ENCODE measurements at places on chromosomes 2 and 18.

GRCh38 chr2:170660409-170660808 is 54.7 kb upstream of the SP5 start:
- DNase-seq, result no peak

DNA sequence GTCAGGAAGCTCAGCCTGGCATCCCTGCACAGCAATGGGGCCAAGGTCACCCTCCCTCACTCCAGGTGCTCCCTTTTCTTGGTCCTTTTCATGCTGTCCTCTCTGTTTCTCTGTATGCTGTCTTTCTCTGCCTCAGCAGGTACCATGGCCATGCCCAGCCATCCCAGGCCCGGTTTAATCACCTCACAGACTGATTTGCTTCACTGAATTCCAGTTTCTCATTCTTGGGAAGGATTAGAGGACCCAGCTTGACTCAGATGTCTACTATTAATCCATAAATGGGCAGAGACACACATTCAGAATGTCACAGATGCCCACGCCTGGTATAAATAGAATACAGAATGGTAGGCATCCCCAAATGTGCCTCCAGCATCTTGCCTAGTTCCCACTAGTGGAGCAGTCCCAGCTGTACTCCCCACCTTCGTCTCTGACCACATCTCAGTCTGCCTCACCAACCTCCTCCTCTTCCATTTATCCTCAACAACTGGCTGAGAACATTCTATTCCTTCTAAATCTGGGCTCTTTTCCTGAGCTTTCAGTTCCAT is 14.2 kb upstream of the L3MBTL4 start:
- DNase-seq, result no peak

- DNase-seq, result no peak
Measured at GRCh38 chr2:105166688-105167087, 74.9 kb upstream of the GPR45 start.

GRCh38 chr2:173708806-173709205 is 256.4 kb downstream of the SP3 start:
- DNase-seq, result no peak

- DNase-seq, result no peak
Measured at GRCh38 chr2:175811971-175812370, 190.1 kb downstream of the LNPK start.

- DNase-seq, result no peak
Measured at GRCh38 chr2:199130501-199130900, 327.2 kb downstream of the SATB2 start.

GRCh38 chr2:21008014-21008789 is 35.7 kb downstream of the APOB start:
- DNase-seq, result no peak

- peak; percentile 16 for DNase-seq
Measured at GRCh38 chr2:171957061-171957460, 34.8 kb downstream of the HAT1 start.

- no peak for DNase-seq
Measured at GRCh38 chr18:10497206-10497749, 28.5 kb upstream of the NAPG start.

DNA sequence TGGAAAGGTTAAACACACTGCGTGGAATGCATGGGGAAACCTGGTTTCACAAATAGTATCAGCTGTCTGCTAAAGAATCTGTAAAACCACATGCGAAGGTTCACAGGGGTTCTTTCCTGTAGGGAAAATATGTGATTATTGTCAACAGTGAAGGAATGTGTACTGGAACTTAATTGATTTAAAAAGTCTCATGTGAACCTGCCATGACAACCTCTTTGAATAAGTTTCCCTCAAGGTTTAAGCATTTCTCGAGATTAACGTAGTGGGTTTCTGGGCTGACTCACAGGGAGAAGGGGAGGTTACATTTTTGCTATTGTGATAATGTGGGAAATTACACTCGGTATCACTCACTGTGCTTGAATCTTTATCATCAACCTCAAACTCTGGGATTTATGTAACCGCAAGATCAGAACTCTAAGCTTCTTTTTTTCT is 28.2 kb upstream of the IL1R1 start:
- no peak for DNase-seq

DNA sequence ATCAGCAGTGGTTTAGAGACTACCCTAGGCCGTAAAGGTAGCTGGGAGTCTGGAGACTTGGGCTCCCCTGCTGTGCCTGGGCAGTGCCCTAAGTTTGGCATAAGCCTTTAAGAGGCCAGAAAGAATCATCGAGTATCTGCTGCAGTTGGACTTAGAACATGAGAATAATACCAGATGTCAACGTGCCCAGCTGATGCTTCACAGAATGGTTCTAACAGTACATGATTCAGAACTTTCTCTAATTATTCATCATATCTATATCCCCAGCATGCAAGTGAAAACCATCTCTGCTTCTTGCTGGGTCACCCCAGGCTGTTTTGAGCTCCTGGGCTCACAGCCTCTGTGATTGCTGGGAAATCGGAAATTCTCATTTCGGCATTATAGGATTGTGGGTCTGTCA is 118.1 kb downstream of the NCK2 start:
- no peak for DNase-seq

- peak; percentile 53 for DNase-seq
Measured at GRCh38 chr2:225512876-225513540, 113.5 kb downstream of the NYAP2 start.

- DNase-seq, result no peak
Measured at GRCh38 chr2:64607381-64608304, 46.1 kb downstream of the SERTAD2 start.

DNA sequence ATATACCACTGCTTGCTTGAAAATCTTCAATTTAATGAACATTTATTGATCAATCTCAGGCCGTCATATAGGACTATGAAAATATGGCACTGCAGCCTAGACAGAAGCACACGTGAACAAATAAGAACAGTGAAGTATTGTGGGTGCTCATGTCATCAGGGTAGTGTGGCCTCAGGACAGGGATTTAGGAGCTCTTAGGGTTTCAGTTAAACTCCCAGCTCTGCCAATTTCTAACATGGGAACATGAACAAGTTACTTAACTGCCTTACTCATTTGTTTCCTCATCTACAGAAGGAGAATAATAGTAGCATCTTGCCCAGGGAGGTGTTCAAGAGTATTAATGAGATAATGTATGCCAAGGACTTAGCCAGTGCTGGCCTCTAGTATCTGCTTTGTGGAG is 146.0 kb upstream of the MAP3K20 start:
- DNase-seq, result no peak

GRCh38 chr2:100580367-100581276 is 17.8 kb downstream of the PDCL3 start:
- no peak for DNase-seq

DNA sequence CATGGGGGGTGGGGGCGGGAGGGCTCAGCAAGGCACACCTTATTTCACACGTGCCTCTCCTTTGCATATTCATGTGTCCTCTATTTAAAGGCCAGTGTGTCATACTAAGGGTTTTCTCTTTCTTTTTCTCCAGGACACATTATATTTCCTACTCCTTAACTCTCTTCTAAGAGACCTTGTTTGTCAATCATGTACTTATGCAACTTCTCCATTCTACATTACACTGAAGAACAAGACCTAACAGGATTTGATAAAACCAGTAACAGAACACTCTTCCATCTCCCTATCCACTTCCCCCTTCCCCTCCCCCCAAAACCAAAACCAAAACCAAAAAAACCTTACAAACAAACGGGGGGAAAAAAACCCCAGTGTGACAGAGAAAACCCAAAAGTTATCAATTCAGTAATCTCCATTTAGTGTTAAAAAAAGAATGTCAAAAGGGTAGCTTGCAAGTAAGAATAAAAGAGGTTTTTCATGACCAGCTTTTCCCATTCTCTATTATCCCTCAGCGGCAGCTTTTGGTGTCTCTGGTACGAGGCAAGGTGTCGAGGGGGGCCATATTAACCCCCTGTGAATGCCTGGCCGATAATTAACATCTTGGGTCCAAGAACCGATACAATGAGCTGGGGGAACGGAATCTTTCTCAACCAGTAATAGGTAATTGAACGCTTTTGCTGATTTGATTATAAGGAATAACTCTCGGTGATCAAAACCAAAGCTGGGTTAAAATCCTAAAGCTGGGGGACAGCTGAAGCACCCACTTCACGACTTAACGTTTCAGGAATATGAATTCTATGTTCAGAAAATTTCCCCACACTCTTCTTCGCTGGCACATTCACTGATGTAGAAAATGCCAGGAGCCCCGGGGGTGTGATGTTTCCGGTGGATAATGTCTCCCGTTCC is 191.0 kb upstream of the TCF4 start:
- no peak for DNase-seq

- DNase-seq, result peak; percentile 57
Measured at GRCh38 chr2:219689676-219690628, 62.5 kb downstream of the SLC4A3 start.

- no peak for DNase-seq
Measured at GRCh38 chr2:86323273-86324021, 14.0 kb downstream of the REEP1 start.

GRCh38 chr2:205405752-205406151 is 276.5 kb upstream of the NRP2 start:
- no peak for DNase-seq

DNA sequence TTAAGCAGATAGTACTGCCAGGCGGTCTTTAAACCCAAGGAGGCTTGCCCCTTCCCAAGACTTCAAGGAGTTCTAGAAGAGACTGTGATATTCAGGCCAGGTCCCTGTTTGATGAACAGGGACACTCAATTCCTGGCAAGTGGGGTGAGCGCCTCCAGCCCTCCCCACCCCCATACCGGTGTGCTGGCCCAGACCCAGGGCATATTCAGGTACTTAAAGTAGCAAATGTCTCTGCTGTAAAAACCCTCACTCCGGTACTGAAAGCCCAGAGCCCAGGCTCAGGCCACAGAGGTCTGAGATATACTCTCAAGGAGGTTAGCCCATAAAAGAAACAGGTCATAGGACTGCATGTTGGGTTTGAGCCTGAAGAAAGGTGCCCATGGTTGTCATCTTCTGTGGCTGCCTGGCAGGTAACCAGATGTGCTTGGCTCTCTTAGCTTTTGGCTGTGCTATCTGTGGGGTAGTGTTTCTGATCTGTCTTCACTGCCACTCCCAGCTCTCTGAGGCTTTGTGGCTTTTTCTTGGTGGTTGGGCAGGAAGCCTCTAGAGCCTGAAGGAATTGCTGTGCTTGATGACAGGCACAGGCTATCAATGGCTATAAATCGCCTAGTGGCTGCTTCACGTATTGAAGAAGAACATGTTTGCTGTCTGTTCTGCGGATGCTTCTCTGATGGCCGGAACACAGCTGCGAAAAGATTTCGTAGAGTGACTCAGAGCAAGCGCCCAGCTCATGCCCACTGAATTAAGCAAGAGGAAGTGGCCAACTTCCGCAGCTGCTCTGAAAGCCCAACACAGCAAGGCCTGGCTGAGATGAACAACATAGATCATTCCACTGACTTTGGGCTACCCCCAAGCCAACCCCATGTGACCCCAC is 63.3 kb upstream of the ALPP start:
- DNase-seq, result no peak

DNA sequence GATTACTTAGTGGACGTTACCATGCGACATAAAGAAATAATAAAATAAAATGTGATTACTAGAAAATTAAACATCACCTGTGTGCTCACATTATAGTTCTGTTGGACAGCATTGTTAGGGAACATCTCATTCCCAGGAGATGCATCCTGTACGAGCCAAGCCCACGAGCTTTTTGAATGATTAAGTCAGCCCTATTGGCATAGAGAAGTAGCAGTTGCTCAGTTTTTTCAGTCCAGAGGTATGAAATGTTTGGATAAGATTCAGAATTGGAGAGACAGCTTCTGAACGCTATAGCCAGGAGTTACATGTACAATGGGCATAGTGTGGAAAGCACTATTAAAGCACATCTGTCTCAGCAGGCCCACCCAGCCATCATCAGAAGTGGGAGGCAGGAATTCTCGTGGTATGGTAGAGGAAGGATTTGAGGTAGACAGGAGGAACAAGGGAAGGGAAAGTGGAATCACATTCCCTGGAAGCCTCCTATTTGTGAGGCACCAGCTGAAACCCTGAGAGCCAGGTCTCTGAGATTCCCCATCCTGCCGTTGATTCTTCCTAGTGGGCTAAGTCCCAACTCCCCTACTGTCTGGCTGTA is 8.6 kb downstream of the SPATS2L start:
- DNase-seq, result no peak

GRCh38 chr2:143686585-143687164 is 557.5 kb downstream of the ARHGAP15 start:
- peak; percentile 16 for DNase-seq

GRCh38 chr2:68200157-68200787 is 42.6 kb downstream of the PNO1 start:
- no peak for DNase-seq

DNA sequence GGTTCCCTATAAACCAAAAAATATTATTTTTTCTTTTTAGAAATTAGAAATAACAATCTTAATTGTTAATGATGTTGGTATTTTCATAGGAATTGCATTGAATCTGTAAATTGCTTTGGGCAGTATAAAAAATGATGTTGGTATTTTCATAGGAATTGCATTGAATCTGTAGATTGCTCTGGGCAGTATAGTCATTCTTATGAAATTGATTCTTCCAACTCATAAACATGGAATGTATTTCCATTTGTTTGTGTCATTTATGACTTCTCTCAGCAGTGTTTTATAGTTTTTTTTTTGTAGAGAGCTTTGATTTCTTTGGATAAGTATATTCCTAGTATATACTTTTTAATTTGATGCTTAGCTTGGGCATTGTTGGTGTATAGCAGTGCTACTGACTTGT is 82.0 kb upstream of the NT5C1B start:
- no peak for DNase-seq

DNA sequence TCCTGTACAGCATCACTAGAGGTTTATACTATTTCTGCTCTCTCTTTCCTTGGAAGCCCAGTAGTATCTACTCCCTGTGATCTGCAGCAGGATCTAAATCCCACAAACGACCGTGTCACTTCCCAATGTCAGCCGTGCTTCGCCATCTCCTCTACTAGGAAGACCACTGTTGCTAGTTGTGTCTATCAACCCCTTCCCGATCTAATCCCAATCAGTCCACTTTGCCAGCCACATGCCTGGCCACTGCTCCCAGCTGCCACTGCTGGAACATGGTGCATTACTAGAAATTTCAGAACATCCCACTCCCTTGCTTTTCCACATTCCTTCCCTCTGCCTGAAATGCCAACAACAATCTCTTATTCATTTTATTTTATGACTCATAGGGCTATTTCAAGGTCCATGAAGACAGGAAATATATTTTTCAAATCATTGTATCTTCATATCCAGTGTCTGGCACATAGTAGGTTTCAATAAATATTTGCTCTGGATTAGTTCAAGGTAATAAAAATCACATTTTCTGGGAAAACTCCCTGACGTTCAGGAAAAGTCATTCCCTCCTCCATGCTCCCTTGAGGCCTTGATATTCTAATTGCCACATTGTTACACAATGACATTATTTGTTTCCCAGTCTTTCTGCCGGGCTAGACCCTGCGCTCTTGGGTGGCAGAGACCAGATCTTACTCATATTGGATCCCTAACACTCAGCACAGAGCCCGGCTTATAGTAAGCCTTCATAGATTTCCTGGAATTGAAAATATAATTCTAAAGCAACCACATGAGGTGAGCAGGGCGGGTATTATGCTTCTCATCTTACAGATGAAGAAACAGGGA is 2.1 kb upstream of the TRIB2 start:
- no peak for DNase-seq

GRCh38 chr2:215161301-215161829 is 22.9 kb upstream of the ABCA12 start:
- no peak for DNase-seq

All from A549 (cell line).